NCI-H226 (cell line): ENCODE measurements at places on chromosomes 11 and 22.
A peak's percentile ranks its signal among the peaks of the same experiment; 100 is the strongest.

GRCh38 chr11:86120807-86121206 lies 51.9 kb upstream of the PICALM start:
- no peak for DNase-seq

- no peak for DNase-seq
Measured at GRCh38 chr11:60307507-60308195, 19.4 kb upstream of the MS4A6E start.

- peak; percentile 74 for DNase-seq
Measured at GRCh38 chr11:12889243-12889642, 119.9 kb upstream of the RASSF10 start.

DNA sequence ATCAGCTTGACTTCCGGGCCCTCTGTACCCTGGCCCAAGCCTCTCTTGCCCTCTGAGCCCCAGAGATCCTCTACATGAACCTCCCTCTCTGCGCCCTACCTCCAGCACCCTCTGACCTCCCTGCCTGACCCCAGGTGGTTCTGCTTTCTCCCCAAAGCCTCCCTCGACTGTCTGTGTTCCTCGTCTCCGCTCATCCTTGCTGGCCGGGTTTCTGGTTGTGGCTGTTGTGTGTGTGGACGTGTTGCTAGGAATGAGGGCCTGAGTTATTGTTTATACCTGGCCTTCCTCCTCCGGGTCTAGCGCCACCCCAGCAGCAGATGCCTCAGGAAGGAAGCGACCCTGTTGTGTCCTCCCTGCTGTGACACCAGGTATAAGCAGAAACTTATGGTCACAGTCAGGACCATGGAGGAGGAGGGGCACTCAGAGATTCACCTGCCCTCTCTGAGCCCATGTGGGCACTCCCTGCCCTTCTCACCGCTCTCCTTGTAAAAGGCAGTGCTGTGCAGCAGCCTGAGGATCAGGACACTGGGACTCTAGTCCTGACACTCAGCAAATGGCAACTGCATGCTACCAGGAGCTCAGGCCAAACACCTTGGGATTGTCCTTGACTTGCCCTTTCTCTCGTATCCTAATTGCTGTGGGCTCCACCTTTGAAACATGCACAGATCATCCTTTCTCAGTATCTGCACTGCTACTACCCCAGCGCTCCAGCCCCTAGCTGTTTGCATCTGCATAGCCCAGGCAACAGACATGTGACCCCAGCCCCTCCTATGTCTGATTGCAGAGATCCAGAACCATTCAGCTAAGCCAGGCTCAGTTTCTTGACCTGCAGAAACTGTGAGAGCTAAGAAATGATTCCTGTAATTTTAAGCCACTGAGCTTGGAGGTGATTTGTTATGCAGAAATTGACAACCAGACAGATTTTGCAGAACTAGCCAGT lies 140.1 kb downstream of the ST3GAL4 start:
- DNase-seq: no peak

DNA sequence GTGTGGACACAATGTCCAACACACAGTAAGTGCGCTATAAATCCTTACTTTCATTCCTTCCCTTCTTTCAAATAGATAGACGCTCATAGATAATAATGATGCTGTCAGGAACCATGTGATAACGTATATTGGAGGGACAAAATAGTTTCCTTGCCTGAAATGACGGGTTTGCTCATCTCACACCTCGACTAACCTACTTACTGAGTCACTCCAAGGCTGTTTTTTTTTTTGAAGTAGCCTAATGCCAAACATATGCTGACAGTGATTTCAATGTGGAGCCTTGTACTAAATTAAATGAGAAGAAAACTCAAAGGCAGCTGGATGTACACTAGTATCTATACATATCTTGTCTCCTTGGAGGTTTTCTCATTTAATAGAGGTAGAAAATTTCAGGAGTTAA lies 400.5 kb downstream of the NELL1 start:
- DNase-seq: no peak

DNA sequence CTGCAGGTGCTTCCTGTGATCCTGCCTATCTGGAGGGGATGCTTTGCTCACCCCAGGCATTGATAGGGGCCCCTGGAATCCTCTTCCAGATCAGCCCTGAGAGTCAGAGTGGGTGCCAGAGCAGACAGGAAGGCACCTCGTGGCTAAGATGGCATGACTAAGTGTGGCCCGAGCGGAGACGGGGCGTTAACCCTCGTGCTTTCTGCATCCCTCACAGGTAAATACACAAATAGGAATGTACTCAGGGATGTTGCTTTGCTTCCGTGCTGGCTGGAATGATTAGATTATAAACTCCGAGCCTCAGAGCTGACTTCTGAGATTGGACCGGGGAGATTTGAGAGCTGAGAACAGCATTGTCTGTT lies 312.7 kb upstream of the B3GAT1 start:
- DNase-seq: no peak

DNA sequence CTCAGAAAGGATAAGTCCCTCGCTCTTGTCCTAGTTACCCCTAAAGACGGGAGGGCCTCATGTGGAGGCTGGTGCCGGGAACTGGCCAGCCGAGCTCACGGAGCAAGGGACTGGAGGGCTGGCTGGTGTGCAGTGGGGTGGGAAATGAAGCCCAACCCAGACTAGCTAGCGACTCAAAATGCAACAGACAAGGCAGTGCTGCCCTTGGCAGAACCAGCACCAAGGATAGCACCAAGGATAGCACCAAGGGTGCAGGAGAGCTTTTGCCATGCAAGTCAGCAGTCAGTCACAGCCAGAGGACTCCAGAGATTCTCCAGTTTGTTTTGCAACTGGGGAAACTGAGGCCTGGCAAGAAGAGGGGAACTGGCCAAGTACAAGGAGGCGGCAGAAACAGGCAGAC lies 6.5 kb upstream of the BATF2 start:
- no peak for DNase-seq

DNA sequence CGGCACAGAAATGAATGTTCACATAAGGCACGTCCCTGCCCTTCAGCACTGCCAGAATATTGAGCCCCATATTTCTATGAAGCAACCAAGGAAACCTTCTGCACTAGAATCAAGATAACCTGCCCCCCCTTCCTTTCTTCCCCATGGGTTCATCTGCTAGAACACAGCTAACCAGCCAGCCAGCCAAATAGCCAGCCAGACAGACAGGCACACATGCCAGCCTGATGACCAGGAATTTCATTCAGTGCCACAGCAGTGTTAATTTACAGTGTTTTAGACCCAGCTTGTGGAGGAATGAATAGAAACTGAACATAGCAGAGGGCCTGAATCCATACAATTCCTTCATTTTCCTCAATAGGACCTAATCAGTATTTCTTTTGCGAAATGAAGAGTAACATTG lies 57.0 kb downstream of the TENM4 start:
- DNase-seq: no peak

- no peak for DNase-seq
Measured at GRCh38 chr11:102971766-102972165, 16.2 kb upstream of the MMP13 start.

DNA sequence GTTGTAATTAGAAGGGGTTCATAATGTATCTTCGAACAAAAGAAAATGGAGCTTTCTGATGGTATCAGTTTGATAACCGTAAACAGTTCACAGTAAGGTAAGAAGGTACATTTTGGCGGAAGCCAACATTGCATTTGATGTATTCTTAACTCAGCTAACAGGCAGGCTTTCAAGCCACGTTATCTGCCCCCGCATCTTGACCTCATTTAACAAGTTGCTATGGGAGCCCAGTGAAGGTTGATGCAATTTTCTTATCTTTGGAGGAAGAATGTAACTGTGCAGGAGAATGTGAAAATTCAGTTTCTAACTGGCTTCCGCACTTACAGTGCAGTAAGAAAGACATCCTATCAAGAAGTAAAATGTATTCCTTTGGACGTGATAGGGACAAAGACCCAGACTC lies 110.6 kb downstream of the ETS1 start:
- peak; percentile 87 for DNase-seq

GRCh38 chr11:119991022-119991404 lies 146.9 kb downstream of the TRIM29 start:
- DNase-seq: no peak

DNA sequence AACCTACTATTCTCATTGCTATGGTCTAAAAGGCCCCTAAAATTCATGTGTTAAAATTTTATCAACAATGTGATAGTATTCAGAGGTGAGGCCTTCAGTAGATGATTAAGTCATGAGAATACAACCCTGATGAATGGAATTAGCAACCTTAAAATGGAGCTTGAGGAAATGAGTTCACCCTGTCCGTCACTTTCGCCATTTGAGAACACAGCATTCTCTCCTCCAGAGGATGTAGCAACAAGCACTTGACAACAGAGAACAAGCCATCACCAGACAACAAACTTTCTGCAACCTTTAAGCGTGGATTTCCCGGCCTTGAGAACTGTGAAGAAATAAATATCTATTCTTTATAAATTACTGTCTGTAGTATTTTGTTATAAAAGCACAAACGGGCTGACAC lies 197.0 kb downstream of the SBF2 start:
- DNase-seq: no peak

DNA sequence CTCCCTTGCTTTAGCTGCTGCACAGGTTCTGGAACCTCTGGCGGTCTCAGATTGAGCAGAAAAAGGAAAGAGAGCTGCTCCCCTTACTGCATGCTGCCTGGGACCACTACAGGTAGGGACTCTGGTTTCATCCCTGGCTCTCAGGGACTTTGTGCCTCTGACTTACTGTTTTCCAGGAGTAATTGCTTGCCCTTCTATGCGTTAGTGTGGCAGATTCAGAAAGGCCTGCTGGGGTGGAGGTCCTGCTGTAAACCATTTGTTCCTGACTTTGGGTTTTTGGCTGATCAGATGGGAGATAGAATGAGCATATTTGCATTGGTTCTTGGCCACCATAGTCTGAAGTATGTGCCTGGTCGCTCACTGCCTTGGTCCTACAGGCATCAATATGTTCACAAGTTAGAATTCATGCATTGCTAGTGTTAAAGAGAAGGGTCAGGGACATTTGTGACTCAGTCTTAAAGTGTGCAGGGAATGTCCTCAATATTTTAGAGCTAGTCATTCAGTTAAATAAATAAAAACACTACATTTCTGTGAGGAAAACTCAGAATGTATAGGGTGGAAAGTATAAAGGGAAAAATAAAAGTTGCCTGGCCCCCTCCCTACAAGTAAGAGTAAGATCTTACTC lies 78.0 kb downstream of the PISD start:
- no peak for DNase-seq

DNA sequence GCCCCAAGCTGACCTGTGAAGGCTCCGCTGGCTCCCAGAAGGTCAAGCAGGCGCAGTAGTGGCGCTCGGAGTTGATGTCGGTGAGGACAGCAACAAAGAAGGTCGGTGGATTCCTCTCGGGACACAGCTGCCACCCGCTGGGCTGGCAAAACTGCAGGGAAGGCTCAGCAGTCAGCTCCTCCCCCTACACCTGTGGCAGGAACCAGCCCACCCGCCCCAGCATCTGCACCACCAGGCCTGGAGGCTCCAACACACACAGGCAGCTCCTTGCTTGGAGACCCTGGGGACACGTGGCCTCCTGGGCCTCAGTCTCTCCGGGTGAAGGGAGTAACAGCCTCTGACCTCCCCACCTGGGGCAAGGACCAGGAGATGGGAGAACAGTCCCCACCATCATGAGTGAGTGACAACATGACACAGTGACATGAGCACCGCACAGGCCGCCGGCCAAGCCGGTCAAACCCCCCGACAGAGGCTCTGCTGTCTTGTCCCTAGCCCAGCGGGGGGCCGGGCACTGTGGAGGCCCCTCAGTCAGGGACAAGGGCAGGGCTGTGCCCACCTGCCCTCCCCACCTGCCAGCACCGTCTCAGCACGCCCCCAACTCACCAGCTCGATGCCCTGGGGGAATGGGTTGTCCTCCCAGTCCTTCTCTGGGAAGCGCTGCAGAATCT lies 6.9 kb downstream of the SBF1 start:
- no peak for DNase-seq

DNA sequence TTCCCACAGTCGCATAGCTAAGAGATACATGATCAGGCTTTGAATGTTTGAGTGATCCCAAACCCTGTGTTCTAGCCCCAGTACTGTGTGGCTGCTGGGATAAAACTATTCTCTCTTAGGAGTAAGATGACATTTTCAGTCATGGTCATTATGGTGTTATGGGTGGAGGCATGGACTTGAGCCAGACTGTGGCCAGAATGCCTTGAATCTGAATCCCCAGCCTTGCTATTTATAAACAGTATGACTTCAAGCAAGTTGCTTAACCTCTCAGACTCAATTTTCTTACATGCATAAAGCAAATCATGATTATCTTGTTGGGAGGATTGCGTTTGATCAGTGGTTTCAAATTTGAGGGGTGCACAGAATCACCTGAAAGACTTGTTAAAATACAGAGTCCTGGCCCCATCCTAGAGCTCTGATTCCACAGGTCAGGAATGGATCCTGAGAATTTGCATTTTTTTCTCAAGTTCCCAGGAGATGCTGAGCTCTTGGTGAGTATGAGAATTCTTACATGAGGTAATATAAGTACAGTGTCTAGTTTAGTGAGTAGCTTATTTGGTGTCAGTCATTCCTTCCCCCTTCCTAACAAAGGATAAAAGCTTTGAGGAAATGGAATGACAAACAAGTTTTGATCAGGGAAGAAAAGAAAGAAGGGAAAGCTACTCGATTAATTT lies 571.7 kb downstream of the METTL15 start:
- DNase-seq: peak; percentile 43

DNA sequence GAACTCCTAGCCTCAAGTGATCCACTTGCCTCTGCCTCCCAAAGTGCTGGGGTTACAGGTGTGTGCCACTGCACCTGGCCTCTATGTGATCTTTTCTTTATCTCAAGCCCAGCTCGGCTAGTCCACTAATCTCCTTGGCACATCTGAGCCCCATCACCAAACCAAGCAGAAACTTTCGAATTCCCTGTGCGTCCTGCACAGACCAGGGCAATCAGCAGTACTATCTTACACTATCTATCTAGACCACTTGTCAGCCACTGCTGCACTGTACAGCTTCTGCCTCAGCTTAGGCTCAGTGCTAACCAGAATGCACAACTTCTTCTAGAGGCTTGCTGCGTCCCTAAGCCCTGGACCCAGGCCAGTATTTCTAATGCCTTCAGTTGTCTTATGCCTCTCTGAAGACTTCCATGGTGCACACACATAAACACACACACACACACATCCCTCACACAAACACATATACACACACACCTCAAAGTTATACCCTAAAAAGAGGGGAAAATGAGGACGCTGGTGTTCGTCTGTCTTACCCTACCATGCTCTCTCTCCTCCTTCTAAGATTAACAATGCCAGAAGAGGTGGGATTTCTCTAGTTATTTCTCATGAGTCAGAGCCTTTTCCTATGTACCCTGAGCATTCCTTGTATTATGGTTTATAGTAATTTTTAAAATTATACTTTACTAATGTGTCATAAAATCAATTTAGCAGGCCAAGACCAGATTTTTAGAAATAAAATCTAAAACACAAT lies 59.3 kb upstream of the FAM181B start:
- DNase-seq: peak; percentile 24

DNA sequence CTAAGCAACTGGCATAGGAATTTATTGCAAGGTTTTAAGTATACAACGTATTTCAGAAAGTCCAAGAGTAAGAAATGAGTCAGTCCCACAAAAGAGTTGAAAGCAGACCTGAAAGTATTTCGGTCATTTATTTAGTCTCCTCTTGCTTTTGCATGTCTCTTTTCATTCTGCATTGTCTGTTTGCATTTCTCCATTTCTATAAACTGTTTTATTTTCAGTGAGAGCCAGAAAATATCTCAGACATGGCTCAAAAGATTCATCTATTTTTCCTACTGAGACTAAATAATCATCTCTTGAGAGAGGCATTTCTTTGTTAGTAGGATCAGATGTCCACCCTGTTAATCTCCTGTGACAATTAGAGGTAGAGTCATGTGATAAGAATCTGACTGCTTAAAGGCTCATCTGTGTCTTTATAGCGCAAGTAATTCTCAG lies 219.1 kb upstream of the CCDC179 start:
- no peak for DNase-seq
